Cardiac fibroblast (primary cell): ENCODE measurements at places on chromosomes 5 and 9.

DNA sequence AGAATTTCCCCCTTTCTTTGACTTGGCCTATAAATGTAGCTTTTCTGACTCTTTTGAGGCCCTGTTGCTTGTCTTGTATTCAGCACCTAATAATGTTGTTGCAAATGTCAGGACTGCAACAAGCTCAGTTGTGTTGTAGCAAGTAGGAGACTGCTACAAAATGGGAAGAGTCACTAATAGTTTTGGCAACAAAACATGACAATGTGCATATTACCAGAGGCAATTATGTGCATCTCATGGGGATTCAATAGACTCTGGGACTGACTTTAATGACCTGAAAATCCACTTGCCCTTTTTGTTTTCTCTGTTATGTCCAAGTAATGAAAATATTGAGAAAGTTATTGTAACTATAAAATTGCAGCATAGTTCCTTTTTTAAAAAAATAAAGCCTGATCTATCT is 368.4 kb downstream of the OSTF1 start:
- no peak for DNase-seq

GRCh38 chr5:5078009-5078897 is 61.9 kb upstream of the ADAMTS16 start:
- DNase-seq, result no peak

- peak; percentile 66 for DNase-seq
Observed at GRCh38 chr5:75681125-75681830, 36.0 kb downstream of the POC5 start.

- no peak for DNase-seq
Observed at GRCh38 chr5:119418606-119419100, 33.6 kb upstream of the HSD17B4 start.

DNA sequence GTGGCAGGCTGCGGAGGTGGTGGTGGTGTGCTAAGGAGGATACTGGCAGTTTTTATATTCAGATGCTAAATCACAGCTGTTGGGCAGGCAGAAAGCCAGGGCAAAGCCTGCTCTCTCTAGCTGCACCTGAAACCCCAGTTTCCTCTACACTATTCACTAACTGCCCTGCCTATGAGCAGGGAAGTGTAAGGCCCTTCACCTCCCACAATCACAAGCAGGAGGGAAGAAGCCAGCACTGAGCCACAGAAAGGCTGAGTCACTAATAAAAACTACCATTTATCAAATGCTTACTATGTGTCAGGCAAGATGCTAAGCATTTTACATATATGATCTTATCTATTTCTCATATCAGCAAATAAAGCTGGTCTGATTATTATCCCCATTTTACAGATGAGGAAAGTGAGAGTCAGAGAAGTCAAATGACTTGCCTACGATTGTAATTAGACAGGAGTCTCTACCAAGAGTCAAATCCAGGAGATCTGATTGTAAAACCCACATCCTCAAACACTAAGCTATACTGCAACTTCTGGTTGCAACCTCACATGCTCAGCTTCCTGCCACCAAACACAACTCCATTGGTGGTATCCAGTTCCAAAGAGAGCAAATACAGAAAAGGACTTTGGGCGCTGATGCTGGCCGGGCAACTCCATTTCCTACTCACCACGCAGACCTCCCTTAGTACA is 17.7 kb upstream of the IL6ST start:
- peak; percentile 77 for DNase-seq

- DNase-seq, result no peak
Observed at GRCh38 chr9:37566716-37567115, 9.5 kb downstream of the FBXO10 start.

- DNase-seq, result no peak
Observed at GRCh38 chr5:106510321-106510720, 1160.4 kb downstream of the EFNA5 start.

- no peak for DNase-seq
Observed at GRCh38 chr5:31757806-31758205, 118.9 kb downstream of the PDZD2 start.

DNA sequence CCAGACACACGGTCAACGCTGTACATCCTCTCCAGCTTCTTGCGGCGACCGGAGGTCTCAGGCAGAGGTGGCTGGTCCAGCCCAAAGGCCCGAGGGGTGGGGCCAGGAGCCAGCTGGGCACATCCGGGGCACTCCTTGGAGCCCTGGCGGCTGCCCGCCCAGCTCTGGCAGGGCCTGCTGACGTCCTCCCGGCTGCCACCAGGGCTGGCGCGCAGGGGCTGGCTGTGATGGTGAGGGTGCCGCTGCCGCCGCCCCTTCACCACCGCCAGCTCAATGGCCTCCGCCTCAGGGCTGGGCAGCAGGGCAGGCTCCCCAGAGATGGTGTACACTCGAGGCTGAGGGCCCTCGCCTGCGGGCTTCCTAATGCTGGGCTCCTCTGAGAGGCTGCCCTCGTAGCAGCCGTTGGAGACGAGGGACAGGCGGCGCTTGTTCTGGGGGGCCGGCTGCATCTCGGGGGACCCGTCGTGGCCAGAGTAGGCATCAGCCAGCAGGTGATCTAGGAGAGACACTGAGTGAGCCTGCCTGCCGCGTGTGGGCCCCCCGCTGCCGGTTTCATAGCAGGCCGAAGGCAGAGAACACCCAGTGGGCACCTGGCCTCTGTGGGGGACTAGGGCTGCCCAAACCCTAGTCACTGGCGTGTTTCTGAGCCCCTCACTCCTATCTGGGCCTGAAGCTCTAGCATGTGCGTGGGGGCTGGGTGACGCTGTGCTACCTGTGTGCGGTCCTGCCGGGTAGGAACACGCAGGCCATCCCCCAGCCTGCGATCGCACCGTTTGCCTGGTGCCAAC is 1.5 kb downstream of the NSMF start:
- DNase-seq, result no peak

DNA sequence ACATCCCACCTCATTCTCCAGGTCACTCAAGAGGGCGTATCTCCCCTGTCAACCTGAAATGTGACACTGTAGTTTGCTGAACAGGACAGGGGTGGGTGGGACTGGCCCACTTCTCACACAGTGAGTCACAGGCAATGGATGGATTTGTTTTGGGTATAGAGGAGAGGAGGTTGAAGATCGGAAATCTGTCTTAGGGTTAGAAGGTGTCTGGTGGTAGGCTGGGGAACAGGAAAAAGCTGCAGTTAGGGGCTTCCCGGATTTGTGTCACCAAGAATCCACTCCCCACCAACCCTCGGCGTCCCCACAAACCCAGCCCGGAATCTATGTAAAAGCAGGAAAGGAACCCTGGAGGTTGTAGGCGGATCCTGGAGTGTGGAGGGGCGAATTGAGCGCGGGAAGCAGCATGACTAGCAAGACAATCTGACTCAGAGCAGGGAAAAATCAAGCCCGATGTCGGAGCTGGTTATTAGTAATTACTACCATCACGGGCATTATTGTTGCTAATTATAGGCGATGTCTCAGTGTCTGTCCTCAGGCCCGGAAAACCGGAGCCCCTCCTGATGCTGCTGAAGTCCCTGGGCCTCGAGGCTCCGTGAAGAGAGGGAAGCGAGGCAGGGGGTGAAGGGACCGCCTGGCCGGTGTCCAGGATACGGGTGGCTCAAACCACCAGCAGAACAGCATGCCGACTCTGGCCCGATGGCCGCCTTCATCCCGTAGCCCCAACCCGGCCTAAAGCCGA is 1.7 kb upstream of the IRX1 start:
- no peak for DNase-seq

GRCh38 chr5:142364251-142365145 is 39.7 kb upstream of the SPRY4 start:
- DNase-seq, result peak; percentile 63

DNA sequence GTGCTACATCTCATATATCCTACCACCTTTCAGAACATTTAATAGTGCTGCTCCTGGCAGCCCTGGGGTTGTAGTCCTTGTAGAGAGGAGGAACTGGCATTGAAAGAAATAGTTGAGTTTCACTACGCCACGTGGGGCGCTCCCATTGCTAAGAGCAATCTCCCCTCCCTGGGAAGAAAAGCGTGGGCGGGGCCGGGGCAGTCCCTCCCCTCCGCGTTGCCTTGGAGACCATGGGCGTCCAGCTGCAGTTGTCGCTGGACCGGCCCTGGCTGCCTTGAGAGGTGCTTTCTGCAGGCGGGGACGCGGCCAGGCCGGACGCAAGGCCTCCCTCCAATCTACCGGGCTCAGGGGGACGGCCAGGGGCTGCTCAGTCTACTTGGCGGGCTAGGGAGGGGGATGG is 368 bp upstream of the CCDC180 start:
- DNase-seq, result peak; percentile 73

GRCh38 chr9:17528859-17529258 is 50.0 kb upstream of the SH3GL2 start:
- peak; percentile 27 for DNase-seq

DNA sequence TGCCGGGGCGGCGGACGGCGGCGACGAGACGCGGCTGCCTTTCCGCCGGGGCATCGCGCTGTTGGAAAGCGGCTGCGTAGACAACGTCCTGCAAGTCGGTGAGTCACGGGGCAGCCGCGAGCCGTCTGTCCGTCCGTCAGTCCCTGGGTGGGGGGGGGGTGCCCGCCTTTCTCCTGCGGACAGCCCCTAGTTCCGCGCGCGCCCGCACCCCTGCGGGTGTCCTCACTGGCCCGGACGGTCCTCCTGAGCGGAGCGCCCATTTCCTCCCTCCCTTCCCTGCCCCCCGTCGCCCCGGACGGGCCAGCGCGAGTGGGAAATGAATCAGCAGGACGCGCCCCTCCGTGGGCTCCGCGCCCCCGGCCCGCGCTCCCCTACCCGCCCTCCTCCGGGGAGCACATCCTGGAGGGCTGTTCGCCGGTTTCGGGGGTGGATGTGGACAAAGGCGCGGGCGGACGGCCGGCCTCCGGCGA is 828 bp downstream of the ZSWIM6 start:
- peak; percentile 71 for DNase-seq

DNA sequence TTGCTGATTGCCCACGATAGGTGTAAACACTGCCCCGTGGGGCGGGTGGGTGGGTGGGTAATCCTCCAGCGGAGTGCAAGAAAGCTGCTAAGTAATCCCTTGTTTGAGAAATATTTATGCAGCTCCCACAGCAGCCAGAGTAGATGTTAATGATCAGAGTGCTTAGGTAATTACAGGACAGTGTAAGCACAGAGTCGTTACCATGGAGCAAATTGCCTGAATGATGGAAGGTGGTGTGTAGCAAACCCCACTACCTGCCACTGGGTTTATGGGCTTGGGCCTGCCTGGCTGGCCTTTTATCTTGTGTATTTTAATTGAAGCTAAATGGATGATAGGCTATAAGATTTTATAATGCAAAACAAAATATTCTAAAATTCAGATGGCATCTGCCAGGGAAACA is 110.0 kb downstream of the COL5A1 start:
- no peak for DNase-seq

DNA sequence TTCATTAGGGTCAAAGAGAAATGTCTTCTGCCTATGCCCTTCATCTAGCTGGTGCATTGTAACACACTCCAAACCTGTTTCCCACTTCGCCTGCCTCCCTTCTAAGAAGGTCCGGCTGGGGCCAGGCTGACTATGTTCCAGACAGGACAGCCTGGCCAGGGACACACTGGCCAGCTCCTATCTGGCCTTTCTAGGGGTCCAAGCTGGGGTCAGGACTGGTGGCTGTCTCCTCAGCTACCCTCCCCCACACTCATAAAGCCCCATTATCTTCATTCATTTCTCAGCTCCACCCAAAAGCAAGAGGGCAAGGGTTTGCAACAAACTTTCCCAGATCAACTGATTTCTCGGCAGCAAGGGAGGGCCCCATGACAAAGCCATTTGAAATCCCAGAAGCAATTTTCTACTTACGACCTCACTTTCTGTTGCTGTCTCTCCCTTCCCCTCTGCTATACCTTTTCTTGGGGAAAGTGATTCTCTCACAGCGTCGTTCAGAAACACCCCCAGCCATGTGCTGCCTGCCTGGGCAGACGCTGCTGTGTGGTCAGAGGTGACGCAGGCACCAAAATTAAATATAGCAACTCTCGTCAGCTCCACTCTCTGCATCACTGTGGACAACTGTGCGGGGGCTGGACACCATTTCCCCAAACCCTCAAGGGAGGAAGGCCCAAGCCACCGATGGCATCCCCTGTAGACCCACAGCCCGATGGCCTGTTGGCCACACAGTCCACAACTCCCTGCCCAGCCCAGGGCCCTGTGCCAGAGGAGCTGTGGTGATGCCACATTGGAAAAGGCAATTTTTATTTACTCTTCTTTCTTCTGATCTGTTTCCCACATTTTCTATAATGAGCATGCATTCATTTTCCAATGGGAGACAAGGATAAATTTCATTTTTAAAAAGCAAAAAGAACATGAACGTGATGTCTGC is 6.1 kb downstream of the IL13 start:
- no peak for DNase-seq

DNA sequence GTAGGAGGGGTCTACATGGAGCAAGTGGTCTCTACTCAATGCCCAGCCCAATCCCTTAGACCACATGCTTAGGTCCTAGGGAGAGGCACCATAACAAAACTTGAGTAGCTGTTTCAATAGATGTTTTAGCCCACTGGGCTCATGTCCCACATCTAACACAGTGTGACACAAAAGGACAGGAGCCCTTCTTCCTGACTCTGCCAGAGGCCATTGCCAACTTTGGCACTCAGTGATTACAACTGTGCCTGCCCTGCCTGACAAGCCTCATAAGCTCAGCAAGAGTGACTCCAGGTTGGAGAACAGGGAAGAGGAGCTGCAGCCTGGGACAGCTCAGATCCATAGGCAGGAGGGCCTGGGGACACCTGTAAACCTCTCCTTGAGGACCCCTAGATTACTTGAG is 230.8 kb downstream of the ENC1 start:
- DNase-seq, result no peak

- no peak for DNase-seq
Observed at GRCh38 chr9:1354086-1354485, 303.9 kb downstream of the DMRT2 start.

GRCh38 chr5:136656811-136657210 is 291.5 kb upstream of the TRPC7 start:
- DNase-seq, result no peak

- no peak for DNase-seq
Observed at GRCh38 chr5:91707521-91707841, 324.4 kb upstream of the ARRDC3 start.

- DNase-seq, result no peak
Observed at GRCh38 chr5:4646715-4647375, 493.3 kb upstream of the ADAMTS16 start.

DNA sequence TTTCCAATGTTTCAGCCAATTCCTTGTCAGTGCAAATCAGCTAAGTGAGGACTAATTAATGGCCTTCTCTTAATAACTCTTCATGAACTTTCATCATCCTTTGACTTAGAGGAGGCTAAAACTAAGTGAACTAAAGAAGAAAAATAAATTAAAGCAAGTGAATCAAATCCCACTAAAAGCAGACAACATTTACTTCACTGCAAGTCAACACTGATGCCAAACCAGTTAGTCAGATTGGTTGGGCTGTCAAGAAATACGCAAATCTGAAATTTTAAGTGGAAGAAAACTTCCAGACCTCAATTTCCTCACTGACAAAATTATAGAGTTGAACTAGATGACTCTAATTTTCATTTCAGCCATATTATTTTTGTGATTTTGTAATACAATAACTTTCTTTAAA is 137.2 kb upstream of the PRLR start:
- DNase-seq, result no peak

- no peak for DNase-seq
Observed at GRCh38 chr9:137816531-137817235, 60.9 kb upstream of the CACNA1B start.
